ENCODE measurements at places on chromosomes 4 and X.

GRCh38 chr4:79609817-79610216 is 201.8 kb upstream of the GK2 start:
- DNase-seq: no peak

DNA sequence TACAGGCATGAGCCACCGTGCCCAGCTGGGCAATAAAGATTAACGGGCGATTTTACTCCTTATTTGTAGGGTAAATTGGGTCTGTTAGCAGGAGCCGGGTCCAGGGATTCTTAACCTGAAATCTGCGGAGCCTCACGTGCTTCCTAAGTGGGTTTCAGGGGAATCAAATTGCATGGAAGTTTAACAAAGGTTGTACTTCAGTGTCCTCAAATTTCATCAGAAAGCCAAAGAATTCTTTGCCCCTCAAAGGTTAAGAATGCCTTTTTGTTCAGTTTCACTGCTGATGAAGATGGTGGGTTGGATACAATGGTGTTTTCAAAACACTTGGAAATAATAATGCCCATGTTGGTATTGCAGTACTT is 67.9 kb downstream of the AFF1 start:
- no peak for DNase-seq

- no peak for DNase-seq
Measured at GRCh38 chr4:73944061-73944875, 37.6 kb downstream of the PF4 start.

DNA sequence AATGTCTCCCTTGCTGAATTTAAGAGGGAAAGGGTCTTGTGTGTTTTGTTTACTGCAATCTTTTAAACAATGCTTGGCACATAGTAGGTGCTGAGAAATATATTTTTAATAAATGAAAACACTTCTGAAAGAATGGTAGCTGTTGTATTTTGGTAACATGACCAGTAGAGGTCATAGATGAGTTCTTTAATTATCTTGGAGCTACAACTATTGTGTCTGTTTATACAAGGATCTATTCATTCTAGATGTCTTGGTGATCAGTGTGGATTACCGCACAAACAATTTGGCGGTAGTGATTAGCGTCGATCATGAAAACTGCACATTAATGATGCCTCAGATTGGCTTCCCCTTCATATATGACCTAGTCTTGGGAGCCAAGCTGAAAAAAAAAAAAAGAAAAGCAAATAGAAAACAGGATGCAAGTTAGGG is 21.4 kb upstream of the SCRG1 start:
- no peak for DNase-seq

- DNase-seq: no peak
Measured at GRCh38 chr4:54942721-54943120, 182.7 kb downstream of the KDR start.

GRCh38 chrX:34371754-34372153 is 239.6 kb upstream of the FAM47A start:
- DNase-seq: no peak

- DNase-seq: no peak
Measured at GRCh38 chr4:16503421-16504100, 277.3 kb upstream of the TAPT1 start.

DNA sequence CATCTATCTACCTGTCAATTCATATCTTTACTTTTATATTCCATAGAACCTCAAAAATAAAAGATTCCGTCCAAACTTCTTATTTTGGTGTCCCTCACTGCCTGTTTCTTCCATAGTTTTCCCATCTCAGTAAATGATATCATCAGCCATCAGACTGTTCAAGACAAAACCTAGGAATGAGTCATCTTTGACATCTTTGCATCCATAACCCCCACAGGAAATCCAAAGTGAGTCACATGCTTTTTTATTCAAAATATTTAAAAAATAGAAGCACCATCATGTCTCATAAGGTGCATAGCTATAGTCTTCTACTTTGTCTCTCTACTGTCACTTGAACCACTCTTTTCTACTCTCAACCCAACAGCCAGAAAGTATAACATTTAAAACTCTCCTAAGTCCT is 29.9 kb upstream of the CXXC4 start:
- no peak for DNase-seq

DNA sequence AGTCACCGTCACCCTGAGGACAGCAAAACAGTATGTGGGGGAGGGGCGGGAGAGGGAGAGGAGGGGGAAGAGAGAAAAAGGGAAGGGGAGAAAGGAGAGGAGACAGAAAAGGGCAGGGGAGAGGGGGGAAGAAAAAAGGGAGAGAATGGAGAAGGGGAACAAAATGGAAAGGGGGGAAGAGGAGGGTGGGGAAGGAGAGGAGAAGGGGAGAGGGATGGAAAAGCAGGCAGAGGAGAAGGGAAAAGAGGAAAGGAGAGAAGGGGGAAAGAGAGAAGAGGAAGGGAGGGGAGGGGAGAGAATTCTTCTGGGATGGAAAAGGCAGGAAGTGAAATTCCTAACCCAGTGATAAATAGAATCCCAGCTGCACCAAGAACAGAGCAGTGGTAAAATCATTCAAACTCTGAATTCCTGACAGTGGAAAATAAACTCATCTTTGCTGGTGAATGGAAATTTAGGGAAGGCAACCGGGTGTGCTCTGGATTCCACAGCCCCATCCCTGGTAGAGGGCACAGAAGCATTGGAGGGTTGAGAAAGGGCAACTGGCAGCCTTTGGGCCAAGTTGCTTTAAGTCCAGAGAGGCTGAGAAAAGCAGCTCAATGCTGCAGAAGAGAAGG is 244.2 kb downstream of the BCOR start:
- DNase-seq: no peak

- DNase-seq: no peak
Measured at GRCh38 chr4:94486372-94486801, 34.6 kb downstream of the PDLIM5 start.

- DNase-seq: no peak
Measured at GRCh38 chr4:148055844-148056243, 324.0 kb downstream of the ARHGAP10 start.

DNA sequence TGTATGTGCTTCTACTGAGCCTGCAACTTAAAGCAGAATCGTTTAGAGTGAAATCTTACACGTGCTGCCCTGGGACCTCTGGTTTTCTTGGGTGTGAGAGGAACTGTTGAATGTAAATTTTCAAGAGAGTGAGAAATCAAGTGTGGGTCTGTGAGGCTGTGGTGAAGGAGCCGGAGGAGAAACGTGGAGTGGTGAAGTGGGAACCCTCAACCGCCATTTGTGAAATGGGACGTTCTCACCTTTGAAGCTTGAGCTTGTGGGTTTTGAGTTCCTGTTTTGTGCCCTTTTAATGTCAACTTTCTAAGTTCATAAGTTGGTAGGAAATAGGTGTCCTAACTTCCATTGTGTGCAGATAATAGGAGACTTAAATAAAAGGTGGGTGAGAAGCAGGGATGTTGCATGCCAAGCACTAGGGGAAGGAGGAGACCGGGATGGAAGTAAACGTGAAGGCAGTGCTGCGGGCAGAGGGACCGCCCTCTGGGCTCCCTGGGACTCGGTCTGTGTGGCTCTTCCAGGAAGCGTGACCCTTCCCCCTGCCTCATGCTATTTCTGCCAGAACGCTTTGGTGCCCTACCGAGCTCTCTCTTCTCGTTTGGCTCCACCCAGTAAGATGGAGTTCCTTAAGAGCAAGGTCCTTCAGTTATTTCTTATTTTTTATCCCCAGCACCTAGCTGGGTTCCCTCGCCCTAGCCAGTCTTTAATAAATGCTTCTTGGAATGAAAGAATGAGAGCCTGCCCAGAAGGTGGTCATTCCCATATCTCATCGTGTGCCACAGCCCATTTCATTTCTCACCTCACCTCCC is 56.0 kb downstream of the TMEM131L start:
- DNase-seq: no peak

GRCh38 chr4:40232610-40233009 is 35.8 kb downstream of the RHOH start:
- DNase-seq: no peak

- no peak for DNase-seq
Measured at GRCh38 chrX:101290957-101291603, at the start of gene TAF7L. TSS of gene TAF7L (minus strand) at chrX:101291334. CDS start at chrX:101287543, 3,791 bp downstream.

GRCh38 chr4:58962424-58962823 is 1852.2 kb upstream of the IGFBP7 start:
- DNase-seq: no peak

GRCh38 chr4:155802190-155802959 is 43.6 kb downstream of the GUCY1B1 start:
- DNase-seq: no peak

GRCh38 chrX:100642290-100642689 is 1.7 kb upstream of the SRPX2 start:
- no peak for DNase-seq

- no peak for DNase-seq
Measured at GRCh38 chrX:39669668-39670067, 428.1 kb downstream of the BCOR start.

- no peak for DNase-seq
Measured at GRCh38 chrX:314049-314448, 4.5 kb downstream of the GTPBP6 start.

DNA sequence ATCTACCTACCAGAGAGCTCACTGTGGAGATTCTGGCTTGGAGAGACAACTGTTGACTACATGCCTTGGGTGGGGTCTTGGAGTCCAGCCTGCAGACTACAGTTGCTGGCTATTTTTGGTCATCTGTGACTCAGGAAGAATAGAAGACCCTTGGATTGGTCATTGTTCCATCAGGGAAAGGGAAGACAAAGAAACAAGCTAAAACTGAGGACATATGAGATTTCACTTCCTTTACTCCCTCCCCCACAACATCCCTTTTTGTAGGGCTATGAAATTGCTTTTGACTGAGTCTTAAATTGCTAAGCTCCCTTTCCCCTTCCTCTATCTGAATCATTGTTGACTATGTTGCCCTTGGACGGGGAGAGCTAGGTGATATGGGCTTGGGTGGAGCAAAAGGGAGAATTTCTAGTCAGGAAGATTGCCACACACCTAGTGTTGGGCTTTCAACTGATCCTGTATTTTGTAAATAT is 11.7 kb downstream of the MSN start:
- DNase-seq: no peak

Measured in left hindlimb (tissue), 1 donor.